H4 (cell line): ENCODE measurements at places on chromosomes 5 and 9.

DNA sequence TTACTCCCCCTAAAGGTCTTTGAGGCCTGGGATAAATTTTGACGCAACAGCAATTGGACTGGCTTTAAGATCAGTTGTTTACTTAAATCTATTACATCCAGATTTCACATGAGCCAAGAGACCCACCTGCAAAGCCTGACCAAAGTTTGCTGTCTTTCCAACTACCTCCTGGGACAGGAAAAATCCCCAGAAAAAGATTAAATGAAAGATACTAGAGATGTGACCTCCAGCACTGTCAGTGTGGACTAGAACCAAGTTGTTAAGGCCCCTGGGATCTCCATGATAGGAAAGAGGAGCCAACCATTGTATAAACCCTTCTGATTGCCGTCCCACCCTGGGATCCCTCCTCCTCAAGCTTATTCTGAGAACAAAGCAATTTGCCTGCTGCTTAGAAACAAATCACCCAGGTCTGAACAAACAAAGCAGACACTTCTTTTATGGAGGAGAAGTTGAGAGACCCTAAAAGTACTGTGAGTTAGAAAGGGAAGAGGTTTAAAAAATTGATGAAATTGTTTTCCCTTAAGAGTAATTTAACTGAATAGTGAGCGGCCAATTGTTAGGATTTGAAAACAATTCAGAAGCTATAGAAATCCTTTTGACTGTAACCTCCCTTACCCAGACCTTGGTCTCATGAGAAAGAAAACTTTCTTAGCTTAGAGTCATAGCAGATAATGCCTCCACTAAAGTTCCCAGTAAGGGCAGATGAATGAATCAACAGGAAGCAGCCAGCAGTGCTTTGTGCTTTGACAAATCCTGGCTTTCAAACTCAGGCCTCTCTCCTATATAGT, 255.2 kb downstream of the TMEM167A start:
- DNase-seq: no peak

DNA sequence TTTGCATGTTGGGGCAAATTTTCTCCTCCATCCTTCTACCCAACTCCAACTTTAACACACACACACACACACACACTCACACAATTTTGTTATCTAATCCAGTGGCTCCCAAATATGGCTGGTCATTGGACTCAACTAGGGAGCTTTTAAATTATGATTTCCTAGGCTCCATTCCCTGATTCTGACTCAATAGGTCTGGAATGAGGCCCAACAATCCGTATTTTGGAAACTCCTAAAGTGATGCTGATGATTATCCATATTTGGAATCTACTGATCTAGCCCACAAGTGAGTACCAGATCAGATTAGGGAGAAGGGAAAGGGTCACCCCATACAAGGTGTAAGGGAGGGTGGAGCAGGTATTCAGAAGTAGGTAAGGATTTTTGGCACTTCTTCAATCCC, 309.7 kb downstream of the TLE1 start:
- DNase-seq: no peak

DNA sequence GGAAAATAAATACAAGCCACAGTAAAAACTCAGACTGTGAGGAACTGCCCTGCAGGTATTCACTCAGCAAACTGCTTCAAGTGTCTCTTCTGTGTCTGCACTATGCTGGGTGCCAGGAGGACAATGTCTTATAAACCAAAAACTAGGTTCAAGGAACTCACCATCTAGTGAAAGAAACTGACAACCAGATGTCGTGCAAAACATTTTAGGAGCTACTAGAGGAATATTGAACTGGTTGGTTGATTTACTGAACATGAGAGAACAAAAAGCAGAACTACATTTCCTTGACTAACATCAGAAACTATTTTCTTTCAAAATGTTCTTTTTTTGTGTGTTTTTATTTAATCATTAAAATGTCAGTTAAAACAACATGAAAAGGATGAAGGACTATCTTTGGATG, 35.2 kb downstream of the ZNF366 start:
- no peak for DNase-seq

DNA sequence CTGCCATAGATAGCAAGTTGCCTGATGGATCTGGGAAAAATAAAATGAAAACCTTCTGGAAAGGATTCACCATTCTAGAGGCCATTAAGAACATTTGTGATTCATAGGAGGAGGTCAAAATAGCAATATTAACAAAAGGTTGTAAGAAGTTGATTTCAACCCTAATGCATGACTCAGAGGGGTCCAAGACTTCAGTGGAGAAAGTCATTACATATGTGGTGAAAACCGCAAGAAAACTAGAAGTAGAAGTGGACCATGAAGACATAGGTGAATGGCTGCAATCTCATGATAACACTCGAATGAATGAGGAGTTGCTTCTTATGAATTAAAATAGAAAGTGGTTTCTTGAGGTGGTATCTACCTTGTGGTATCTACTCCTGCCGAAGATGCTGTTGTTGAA, 86.6 kb downstream of the GABRA1 start:
- no peak for DNase-seq

DNA sequence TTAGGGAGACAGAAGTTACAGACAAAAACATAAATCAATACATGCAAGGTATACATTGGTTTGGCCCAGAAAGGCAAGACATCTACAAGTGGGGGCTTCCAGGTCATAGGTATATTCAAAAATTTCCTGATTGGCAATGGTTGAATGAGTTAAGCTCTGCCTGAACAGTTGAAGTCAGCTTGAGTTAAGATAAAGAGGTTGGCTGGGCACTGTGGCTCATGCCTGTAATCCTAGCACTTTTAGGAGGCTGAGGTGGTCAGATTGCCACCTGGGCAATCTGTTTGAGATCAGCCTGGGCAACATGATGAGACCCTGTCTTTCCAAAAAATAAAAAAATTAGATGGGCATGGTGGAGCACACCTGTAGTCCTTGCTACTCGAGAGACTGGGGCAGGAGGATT, 16.3 kb downstream of the TMC1 start:
- DNase-seq: no peak

GRCh38 chr5:174409971-174410370, 314.4 kb upstream of the MSX2 start:
- DNase-seq: no peak

DNA sequence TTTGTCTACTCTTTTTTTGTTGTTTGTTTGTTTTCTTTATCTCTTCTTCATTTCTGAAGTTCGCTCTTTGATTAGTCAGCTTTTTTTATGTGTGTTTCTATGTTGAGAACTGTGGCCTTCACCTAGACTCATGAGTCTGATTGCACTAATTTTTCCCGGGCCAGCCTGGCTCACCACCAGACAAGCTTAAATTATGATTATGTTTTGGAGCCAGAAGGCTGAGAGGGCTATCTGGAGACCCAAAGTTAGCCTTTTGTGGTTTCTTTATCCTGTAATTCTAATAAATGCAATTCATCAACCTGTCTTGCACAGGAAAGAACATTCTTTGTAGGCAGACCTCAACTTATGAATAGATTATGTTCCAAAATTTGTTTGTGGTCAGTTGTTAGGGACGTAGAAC, 20.8 kb upstream of the ACTBL2 start:
- peak; percentile 19 for DNase-seq

DNA sequence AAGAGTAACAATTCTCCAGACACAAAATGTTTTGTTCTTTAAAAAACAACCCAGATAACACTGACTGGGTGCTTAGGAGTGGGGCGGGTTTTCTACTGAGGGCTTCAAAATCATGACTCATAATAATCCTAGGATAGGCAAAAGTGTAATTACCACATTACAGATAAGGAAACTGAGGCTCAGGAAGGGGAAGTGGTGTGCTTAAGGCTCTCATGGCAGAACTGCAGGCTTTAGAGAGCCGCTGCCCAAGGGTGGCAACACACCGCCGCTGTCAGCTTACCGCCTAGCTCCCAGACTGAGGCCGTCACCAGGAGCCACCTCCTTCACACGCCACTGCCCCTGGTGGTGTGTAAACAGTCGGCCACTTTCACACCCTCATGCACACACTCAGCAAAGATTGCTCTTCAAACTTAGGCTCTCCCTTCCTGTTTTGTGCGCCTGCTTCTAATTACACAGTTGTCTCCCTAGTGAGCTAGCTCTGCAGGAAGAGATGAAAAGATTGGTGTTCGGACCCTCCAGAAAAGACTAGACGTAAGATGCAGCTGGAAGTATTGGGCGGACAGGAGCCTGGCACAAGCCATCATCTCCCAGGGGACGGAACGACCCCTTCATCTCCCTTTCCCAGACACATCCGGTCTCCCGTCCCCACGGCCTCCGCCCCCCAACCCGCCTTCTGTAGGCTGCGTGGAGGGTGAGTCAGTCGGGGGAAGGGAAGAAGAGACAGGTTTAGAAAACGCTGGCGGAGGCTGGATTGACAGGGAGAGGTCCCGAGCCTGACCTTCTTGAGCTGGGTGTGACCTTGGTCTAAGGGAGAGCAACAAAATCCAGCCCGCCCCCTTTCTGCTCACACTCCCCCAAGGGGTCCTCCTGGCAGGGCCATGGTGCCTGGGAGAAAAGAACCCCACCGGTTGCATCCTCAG, 162.7 kb downstream of the SYK start:
- DNase-seq: no peak

DNA sequence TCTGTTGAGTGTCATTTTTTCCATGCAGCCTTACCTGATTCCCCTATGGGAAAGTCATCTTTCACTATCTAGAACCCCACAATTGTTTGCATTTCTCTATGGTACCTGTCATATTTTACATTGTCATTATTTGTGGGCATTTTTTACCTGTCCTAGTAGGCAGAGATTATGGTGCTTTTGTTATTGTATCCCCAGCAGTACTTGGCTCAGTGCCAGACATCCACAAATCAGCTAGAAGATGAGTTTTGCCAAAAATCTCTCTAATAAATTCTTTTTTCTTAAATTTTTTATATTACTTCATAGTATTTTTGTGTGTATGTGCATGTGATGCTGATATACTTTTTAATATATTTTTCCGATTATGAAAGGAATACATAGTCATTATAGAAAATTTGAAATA, 13.2 kb downstream of the GARNL3 start:
- no peak for DNase-seq

- DNase-seq: no peak
These were observed 236.2 kb downstream of the TLE4 start for GRCh38 chr9:79807971-79808370.

DNA sequence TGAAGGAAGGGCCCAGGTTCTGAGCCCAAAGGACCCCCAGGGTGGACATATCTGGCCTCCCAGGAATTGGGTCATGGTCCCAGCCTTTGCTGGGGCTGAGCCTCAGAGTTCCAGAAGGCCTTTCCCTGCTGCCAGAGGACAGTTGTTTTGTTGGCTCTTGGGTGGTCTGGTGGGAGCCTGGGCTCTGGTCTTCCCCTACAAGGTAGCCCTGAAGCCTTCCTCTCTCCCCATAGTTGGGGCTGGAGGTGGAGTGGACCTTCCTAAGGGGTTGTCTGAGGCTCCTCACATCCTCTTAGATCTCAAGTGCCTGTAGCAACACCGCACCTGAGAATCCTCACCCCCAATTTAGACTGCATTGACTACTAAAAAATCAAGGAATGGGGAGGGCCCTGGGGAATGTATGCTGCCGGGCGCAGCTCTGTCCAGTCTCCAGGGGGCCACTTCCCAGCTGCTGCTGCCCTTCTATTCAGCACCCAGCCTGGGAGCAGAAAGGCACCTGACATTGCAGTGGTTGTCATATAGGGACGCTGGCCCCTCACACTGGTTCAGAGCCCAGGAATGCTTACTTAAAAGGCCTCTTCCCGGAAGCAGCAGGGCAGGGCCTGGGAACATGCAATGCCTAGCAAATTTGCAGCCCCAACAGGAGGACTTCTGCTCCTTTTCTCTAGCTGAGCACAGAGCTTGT, 66.4 kb downstream of the IL31RA start:
- DNase-seq: no peak

DNA sequence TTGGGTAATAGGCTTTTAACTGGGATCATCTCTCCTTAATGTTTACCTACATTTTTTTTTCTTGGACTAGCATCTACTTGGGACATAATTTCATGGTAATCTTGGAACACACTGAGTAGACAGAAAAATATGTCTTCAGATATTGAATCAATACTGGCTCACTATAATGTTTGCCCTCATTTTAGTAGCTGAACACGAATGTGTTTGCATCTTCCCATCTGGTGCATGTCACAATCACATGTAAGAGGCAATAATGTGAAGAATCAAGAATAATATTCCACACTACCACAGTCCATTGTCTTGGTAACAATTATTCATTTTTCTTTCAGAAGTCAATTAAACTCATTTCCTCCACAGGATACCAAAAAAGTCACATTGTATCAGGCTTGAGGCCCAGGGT, 382.7 kb upstream of the CDH10 start:
- DNase-seq: no peak

GRCh38 chr5:102819634-102820033, 64.5 kb downstream of the PAM start:
- DNase-seq: no peak

DNA sequence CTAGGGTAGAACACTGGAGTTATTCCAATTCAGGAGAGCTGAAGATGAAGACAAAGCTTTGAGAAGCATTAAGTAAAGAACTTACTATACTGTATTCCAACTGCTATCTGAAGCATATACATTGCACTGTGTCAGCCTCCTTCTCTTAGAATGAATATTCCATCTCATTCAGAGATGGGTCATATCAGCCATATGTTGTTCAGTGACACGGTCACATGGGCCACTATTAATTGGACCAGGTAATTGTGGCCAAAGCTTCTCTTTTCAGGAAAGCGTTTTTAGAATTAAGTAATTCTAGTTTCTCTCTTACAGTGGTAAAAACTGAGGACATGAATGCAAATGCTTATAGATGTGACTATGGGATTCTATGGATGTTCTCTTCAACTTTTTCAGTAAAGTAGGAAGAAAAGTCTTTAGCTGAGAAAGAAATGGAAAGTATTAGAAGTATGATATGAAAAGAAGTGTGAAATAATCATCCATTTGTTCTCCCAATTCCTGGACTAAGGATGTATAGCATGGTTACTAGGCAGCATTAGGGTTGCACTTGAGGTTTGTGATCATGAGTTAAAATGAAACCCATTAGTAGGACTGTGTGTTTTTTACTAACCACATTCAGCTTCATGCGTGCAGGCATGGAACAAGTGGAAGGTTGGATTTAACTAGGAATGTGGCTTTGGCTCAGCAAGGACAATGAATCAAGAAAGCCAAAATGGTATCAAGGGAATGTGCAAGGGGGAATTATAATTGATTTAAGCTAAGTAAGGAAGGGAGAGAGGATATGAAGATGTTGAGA, 40.9 kb downstream of the CETN3 start:
- no peak for DNase-seq

GRCh38 chr9:99265691-99266090, 43.6 kb downstream of the SEC61B start:
- no peak for DNase-seq

DNA sequence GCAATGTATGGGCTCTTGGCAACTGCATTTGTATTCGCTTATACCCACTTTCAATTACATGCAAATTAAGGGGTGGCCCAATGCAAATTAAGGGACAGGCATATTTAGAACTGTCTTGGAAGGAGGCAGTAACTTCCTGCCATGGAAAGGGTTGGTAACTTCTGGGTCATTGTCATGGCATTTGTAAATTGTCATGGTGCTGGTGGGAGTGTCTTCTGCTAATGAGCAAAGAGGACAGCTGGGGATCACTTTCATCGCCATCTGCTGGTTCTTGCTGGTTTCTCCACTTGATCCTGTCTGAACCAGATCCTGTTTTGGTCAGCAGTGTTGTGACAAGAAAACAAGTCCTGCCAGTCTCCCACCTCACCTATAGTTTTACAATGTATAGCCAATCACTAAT, 23.3 kb upstream of the UGT3A2 start:
- peak; percentile 58 for DNase-seq
